ENCODE measurements at places on chromosomes 6 and 20.

DNA sequence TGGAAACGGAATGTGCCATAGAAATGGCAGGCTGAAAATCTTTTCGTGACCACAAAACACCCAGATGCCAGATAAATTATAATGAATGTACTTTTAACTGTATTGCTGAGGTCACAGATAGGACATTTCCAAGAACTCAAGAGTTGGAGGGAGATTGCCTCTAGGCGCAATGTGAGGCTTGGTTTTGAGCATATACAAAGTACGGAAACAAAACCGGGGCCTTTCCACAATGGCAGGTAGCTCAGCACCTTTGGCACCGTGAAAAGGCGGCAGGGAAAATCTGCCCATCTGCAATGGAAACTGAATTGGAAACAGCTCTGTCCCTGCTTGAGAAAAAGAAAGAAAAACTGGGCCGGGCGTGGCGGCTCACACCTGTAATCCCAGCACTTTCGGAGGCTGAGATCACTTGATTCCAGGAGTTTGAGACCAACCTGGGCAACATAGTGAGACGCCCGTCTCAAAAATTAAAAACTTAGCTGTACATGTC, 10.5 kb upstream of the C20orf144 start:
- no peak for DNase-seq

GRCh38 chr20:62019881-62020492, 45.7 kb downstream of the TAF4 start:
- DNase-seq: no peak

DNA sequence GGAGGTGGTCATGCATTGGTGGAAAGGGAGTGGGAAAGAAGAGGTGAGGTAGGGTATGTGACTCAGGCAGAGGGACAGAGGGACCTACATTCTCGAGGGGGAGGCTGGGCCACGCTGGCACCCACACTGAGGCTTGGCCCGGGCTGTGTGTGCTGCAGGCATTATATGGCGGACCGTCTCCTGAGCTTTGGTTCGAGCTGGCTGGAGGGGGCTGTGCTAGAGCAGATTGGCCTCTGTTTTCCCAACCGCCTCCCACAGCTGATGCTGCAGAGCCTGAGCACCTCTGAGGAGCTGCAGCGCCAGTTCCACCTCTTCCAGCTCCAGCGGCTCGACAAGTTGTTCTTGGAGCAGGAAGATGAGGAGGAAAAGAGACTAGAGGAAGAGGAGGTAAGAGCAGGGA, 23.4 kb downstream of the DNPH1 start:
- DNase-seq: no peak

- DNase-seq: no peak
These were observed 5.5 kb upstream of the AIG1 start for GRCh38 chr6:143055213-143055612.

- DNase-seq: no peak
These were observed 13.1 kb downstream of the OR5V1 start for GRCh38 chr6:29355603-29356002.

DNA sequence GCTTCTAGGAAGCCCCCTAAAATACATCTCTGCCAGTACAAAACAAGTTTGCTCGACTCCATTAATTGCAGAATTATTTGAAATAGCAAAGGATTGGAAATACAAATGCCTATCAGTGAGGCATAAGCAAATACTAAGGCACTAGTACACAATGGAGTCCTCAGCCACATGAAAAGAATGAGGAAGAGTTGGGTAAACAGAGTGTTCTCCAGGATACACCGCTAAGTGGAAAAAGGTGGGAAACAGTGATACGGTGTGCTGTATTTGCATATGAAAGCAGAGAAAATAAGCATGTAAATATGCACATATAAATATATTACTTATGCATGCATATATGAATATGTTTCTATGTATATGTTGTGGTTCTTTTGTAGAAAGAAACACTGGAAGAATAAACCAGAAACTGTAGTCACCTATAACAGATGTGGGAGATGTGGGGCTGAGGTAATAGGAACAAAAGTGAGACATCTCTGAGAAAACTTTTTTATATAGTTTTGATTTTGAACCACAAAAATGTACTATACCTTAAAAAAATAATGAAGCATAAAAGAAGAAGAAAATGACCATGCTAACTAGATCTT, 143.4 kb upstream of the MYLIP start:
- DNase-seq: no peak

DNA sequence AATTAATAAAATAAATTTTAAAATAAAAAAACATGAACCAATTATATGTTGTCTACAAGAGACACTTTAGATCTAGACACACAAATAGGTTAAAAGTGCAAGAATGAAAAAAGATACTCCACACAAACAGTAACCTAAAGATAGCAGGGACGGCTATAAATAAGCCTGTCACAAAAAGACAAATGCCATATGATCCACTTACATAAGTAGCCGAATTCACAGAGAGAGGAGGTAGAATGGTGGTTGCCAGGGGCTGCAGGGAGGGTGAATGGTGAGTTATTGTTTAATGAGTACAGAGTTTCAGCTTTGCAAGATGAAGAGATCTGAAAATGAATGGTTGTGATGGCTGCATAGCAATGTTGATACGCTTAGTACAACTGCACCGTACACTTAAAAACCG, 32.7 kb downstream of the KATNA1 start:
- DNase-seq: no peak

DNA sequence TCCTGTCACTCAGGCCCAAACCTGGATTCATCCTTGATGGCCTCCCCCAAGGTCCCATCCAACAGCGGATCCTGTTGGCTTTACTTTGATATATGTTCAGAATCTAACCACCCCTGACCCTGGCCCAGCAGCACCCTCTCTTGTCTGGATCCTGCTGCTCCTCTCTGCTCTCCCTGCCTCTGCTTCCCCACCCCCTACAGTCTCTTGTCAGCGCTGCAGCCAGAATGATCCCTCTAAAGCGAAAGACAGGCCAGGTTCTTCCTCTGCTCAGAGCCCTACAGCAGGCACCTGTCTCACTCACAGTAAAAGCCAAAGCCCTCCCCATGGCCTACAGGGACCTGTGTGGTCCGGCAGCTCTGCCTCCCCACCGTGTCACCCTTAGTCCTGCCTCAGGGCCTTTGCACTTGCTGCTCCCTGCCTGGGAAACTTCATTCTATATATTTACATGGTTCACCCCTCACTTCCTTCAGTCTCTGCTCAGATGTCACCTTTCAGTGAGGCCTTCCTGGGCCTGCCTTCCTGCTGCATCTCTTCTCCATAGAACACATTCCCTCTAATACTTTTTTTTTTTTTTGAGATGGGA, 37.4 kb upstream of the KCNB1 start:
- no peak for DNase-seq

Measured in C1 segment of cervical spinal cord (tissue), 14 donors.